ENCODE measurements at places on chromosomes 16 and 17. TPM values are rescaled to one million over a fixed set of nuclear protein-coding genes. Genes with fewer than 3 reads are reported as not detected.

DNA sequence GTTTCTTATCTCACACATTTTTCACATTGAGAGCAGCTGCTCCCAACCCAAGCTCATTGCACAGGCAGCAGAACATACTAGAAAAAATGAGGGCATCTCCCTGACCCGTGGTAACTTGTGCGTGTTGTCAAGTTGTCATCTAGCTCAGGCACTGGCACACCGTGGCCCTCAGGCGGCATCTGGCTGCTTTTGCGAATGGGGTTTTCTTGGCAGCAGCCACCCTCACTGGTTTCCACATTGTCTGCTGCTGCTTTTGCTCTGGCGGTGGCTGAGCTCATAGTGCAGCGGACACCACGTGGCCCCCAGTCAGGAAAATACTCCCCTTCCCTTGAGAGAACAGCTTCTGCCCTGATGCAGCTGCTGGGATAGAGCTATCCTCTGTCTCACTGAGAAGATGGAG lies 9.4 kb upstream of the TEDC2 start:
- no peak for DNase-seq
- H3K4me1 ChIP-seq = no peaks in the 10 kb centered on the region
- H3K4me3 ChIP-seq = no peak overlapping the region
- H3K27ac ChIP-seq = no peak overlapping the region
- H3K36me3 ChIP-seq = peaks cover 35% of the 10 kb centered on the region

- peak overlapping the region; percentile 96 for H3K27ac ChIP-seq
- H3K36me3 ChIP-seq = peaks cover 4% of the 10 kb centered on the region
- H3K4me1 ChIP-seq = peaks cover 46% of the 10 kb centered on the region
- no peak overlapping the region for H3K4me3 ChIP-seq
- DNase-seq = peak; percentile 30
Measured at GRCh38 chr16:3637371-3637923, 17.0 kb upstream of the DNASE1 start.

GRCh38 chr17:39953471-39953888 lies 9.3 kb upstream of the GSDMA start:
- peaks cover 3% of the 10 kb centered on the region for H3K36me3 ChIP-seq
- no peak overlapping the region for H3K27ac ChIP-seq
- DNase-seq = no peak
- H3K27me3 ChIP-seq = peaks cover 19% of the 10 kb centered on the region
- H3K4me3 ChIP-seq = no peak overlapping the region
- peaks cover 11% of the 10 kb centered on the region for H3K4me1 ChIP-seq

DNA sequence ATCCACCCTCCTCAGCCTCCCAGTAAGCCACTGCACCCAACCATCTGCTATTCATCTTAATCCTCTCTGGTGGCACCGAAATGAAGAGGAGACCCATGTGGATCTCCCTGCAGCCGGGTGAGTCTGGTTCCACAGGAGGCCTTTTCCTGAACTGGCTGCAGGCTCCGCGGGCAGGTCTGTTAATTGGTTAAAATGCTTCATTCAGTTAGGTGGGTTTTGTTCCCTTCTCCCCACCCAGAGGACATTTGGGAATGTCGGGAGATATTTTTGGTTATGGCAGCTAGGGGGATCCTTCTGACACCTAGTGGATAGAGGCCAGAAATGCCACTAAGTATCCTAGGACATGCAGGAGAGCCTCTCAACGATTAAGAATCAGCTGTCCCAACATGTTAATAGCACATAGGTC lies 16.7 kb downstream of the C16orf54 start:
- no peaks in the 10 kb centered on the region for H3K4me1 ChIP-seq
- H3K4me3 ChIP-seq = no peak overlapping the region
- peak; percentile 17 for DNase-seq
- peaks cover 8% of the 10 kb centered on the region for H3K36me3 ChIP-seq

DNA sequence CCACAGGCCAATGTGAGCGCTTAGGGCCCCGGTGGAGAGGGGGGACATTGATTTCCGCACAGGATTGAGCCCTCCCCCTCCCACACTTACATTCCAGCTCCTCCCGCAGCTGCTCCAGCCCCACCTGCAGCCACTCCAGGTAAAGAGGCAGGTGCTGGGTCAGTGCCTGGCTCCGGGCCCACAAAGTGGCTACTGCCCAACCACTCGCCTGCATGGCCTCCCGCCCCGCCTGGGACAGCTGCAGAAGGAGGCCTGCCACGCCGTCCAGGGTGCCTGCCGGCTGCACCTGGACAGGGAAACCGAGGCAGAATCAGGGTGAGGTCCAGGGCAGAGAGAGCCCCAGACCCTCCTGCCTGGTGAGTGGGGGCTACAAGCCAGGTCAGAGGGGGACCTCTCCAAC lies 46.3 kb downstream of the RMI2 start:
- H3K27me3 ChIP-seq = peaks cover 9% of the 10 kb centered on the region
- DNase-seq = no peak
- no peak overlapping the region for H3K27ac ChIP-seq
- H3K4me1 ChIP-seq = no peaks in the 10 kb centered on the region
- no peak overlapping the region for H3K4me3 ChIP-seq

GRCh38 chr16:68356249-68356918 lies 45.6 kb downstream of the PRMT7 start:
- H3K4me3 ChIP-seq = no peak overlapping the region
- no peak for DNase-seq

- no peak for DNase-seq
- peak overlapping the region; percentile 88 for H3K4me3 ChIP-seq
- no peak overlapping the region for H3K27ac ChIP-seq
- H3K27me3 ChIP-seq = peaks cover 10% of the 10 kb centered on the region
Measured at GRCh38 chr17:28897769-28898526, 415 bp upstream of the FLOT2 start.

GRCh38 chr16:4733747-4734062 lies 366 bp downstream of the ANKS3 start:
- H3K27me3 ChIP-seq = peaks cover 6% of the 10 kb centered on the region
- no peak for DNase-seq
- H3K36me3 ChIP-seq = peaks cover 8% of the 10 kb centered on the region
- peaks cover 5% of the 10 kb centered on the region for H3K4me1 ChIP-seq

- H3K27ac ChIP-seq = no peak overlapping the region
- peaks cover 7% of the 10 kb centered on the region for H3K4me1 ChIP-seq
- no peak overlapping the region for H3K4me3 ChIP-seq
- H3K36me3 ChIP-seq = no peaks in the 10 kb centered on the region
- no peak for DNase-seq
- peaks cover 4% of the 10 kb centered on the region for H3K27me3 ChIP-seq
Measured at GRCh38 chr16:49287572-49287971, 5.9 kb upstream of the CBLN1 start.

DNA sequence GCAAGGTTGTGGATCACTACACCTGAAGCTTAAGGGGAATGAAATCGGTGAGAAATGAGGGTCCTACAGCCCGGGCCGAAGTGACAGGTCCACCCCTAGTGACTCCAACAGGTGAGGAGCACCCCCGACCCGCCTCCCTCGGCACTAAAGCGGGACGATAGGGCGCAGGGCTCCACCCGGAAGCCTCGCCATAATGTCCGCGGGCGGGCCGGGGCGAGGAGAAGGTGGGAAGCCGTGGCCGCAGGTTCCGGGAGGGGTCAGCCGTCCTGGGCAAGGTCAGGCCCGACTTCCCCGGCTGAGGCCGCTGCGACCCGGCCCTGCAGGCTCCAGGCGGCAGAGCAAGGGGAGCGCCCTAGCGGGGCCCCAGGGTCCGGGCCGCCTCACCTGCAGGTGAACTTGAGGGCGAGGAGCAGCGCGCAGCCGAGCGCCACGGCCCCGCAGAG lies 543 bp downstream of the TXNDC11 start:
- peaks cover 36% of the 10 kb centered on the region for H3K4me1 ChIP-seq
- H3K27ac ChIP-seq = peak overlapping the region; percentile 74
- peak; percentile 38 for DNase-seq
- H3K36me3 ChIP-seq = no peaks in the 10 kb centered on the region
- H3K27me3 ChIP-seq = peaks cover 6% of the 10 kb centered on the region

DNA sequence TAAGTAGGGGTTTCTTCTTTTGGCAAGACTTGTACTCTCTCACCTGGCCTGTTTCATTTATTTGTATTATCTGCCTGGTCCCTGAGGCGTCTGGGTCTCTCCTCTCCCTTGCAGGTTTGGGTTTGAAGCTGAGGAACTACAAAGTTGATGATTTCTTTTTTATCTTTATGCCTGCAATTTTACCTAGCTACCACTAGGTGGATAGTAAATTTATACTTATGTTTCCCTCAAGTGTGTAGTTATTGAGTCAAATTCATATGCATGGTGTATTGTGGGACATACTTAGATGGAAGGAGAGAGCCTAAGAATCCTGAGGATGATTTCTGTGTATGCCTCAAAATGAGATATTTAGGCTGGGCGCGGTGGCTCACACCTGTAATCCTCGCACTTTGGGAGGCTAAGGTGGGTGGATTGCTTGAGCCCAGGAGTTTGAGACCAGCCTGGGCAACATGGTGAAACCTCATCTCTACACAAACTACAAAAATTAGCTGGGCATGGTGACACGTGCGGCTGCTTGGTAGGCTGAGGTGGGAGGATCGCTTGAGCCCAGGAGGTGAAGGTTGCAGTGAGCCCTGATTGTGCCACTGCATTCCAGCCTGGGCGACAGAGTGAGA lies 13.6 kb downstream of the TMEM98 start:
- H3K4me3 ChIP-seq = peak overlapping the region; percentile 68
- no peak for DNase-seq
- peaks cover 17% of the 10 kb centered on the region for H3K36me3 ChIP-seq
- H3K27ac ChIP-seq = no peak overlapping the region

DNA sequence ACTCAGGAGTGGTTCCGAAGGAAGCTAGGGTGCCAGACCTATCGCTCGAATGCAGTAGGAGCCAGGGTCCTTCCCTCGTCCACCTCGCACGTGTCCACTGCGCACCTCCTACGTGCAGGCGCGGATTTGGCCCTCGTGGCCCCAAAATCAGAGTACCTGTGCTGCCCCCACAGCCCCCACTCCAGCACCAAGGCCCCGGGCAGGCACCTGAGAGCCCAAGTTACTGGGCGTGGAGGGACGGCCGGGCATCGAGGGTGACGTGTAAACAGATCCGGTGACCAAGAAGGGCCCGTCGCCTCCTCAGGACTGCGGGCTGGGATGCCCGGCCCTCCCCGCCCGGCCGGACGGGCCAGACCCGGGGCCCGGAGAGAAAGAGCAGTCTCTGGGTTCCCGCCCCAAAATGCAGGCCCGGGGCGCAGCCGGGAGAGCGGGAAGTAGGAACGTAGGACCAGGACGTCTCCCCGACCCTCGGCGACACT lies 492 bp downstream of the SLC25A39 start:
- DNase-seq = no peak
- peak overlapping the region; percentile 92 for H3K4me3 ChIP-seq

- H3K4me3 ChIP-seq = peak overlapping the region; percentile 95
- H3K36me3 ChIP-seq = peaks cover 21% of the 10 kb centered on the region
- H3K27me3 ChIP-seq = peaks cover 41% of the 10 kb centered on the region
Measured at GRCh38 chr17:7220593-7221277, 997 bp downstream of the ACADVL start.

DNA sequence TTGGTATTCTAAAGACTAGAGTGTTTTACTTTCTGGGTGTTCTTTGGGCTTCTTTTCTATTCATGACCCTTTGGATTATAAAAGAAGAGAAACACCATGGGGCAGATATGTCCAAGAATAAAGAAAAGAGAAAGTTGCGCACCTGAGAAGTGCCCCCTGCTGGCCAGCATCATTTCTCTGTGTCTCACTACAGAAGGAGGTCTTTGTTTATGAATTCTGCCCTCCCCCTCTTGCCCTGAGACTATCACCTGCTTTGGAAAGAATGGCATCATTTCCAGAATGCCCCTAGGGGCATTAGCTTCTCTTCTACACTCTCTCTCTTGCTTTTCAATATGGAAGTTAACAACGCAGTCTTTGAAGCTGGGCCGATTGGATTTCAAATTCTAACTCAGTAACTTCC lies 45.0 kb downstream of the CDH13 start:
- peaks cover 2% of the 10 kb centered on the region for H3K27me3 ChIP-seq
- no peak overlapping the region for H3K27ac ChIP-seq
- no peak for DNase-seq
- no peak overlapping the region for H3K4me3 ChIP-seq

GRCh38 chr16:87706278-87707000 lies 59.3 kb downstream of the KLHDC4 start:
- peaks cover 17% of the 10 kb centered on the region for H3K36me3 ChIP-seq
- H3K27ac ChIP-seq = no peak overlapping the region
- H3K27me3 ChIP-seq = peaks cover 10% of the 10 kb centered on the region
- H3K4me1 ChIP-seq = peaks cover 11% of the 10 kb centered on the region
- no peak for DNase-seq
- H3K4me3 ChIP-seq = no peak overlapping the region

GRCh38 chr16:1182316-1182671 lies 29.4 kb downstream of the CACNA1H start:
- H3K4me3 ChIP-seq = no peak overlapping the region
- no peaks in the 10 kb centered on the region for H3K36me3 ChIP-seq
- DNase-seq = no peak
- H3K4me1 ChIP-seq = no peaks in the 10 kb centered on the region
- no peak overlapping the region for H3K27ac ChIP-seq
- H3K27me3 ChIP-seq = no peaks in the 10 kb centered on the region

- H3K4me1 ChIP-seq = peaks cover 12% of the 10 kb centered on the region
- peak overlapping the region; percentile 57 for H3K27ac ChIP-seq
Measured at GRCh38 chr17:40419559-40420331, 2.0 kb upstream of the TOP2A start.

DNA sequence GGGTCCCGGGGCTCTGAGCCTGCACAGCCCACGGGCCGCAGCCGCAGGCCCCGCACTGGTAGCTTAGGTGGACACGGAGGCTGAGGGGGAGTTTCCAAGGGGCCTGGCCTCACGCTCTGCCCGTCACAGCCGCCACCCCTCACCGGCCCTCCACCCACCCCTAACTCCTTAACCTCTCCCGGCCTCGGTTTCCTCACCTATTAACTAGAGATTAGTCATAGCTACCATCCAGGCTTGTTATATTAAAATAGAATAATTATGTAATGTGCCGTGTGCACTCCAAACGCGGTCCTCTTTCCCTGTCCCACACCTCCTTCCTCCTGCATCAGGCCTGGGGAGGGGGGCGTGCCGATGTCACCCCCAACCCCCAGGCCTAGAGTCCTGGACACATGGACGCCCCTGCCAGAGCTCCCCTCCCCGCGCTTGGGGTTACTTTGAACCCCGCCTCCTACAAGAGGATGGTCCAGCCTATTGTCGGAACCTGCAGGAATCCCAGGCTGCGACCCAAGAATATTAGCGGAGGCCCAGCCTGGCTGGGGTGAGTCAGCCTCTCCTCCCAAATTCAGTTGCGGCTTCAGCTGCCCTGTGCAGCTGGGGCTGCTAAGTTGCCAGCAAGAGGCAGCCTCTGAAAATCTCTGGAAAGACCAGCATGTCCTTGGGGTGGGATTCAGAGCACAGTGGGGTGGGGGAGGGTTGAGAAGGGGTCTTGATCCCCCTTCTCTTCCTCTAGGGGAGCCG lies 17.3 kb downstream of the SOCS3 start:
- peaks cover 38% of the 10 kb centered on the region for H3K4me1 ChIP-seq
- no peak overlapping the region for H3K4me3 ChIP-seq
- no peak for DNase-seq
- peak overlapping the region; percentile 30 for H3K27ac ChIP-seq

GRCh38 chr17:34242587-34243363 lies 12.3 kb upstream of the CCL2 start:
- no peaks in the 10 kb centered on the region for H3K27me3 ChIP-seq
- no peaks in the 10 kb centered on the region for H3K36me3 ChIP-seq
- no peak for DNase-seq
- H3K27ac ChIP-seq = peak overlapping the region; percentile 76
- H3K4me1 ChIP-seq = peaks cover 31% of the 10 kb centered on the region

GRCh38 chr16:54076006-54076504 lies 210.5 kb downstream of the IRX3 start:
- H3K36me3 ChIP-seq = no peaks in the 10 kb centered on the region
- no peak overlapping the region for H3K4me3 ChIP-seq
- no peaks in the 10 kb centered on the region for H3K27me3 ChIP-seq

TUBD1 gene
- total RNA-seq = 12.5 TPM

SMURF2 gene
- 69.2 TPM for total RNA-seq

PTGES3L gene
- total RNA-seq = 1.5 TPM

WNT9B gene
- 0.26 TPM for total RNA-seq

RND2 gene
- 5.9 TPM for total RNA-seq

GGNBP2 gene
- total RNA-seq = 84.4 TPM

CLEC18A gene
- total RNA-seq = 0.28 TPM

PIK3R5 gene
- total RNA-seq = 14.5 TPM

SSTR5 gene
- total RNA-seq = not detected

EPOP gene
- 1.3 TPM for total RNA-seq

All from endothelial cell (in vitro differentiated cells).